ENCODE measurements at places on chromosomes 2 and 18. TPM values are rescaled to one million over a fixed set of nuclear protein-coding genes. Genes with fewer than 3 reads are reported as not detected.
A peak's percentile ranks its signal among the peaks of the same experiment; 100 is the strongest.

DNA sequence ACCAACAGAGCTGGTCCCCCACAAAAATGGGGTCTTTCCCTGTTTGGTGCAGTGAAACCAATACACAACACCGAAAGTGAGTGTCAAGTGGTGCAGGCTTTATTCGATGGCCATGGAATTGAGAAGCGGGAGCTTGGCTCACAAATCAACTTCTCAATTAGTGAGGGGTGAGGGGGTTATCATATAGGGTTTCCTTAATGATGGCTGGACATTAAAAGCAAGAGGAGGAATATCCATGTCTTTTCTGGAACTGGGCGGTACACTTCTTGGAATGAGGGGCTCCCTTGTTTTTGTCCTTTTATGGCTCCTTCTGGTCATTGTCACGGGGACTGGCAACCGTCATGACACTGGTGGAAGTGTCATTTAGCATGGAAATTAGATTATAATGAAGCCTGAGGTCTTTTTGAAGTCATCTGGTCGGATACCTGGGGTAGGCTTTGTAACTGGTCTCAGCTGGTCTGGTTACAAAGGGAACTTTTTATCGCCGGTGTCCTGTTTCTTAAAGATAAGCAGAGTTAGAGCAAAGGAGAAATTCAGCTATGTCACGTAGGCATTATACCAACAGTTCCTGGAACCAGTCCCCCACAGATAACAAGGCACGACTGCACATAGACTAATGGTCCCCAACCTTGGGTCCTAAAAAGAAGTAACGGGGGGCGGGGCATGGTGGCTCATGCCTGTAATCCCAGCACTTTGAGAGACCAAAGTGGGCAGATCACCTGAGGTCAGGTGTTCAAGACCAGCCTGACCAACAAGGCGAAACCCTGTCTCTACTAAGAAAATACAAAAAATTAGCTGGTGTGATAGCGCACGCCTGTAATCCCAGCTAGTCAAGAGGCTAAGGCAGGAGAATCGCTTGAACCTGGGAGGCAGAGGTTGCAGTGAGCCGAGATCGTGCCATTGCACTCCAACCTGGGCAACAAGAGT is 93.5 kb upstream of the NDUFV2 start:
- H3K27ac ChIP-seq, result no peak overlapping the region
- no peak overlapping the region for H3K4me3 ChIP-seq
- DNase-seq, result no peak
- no peaks in the 10 kb centered on the region for H3K27me3 ChIP-seq
- H3K4me1 ChIP-seq, result no peaks in the 10 kb centered on the region
- no peaks in the 10 kb centered on the region for H3K36me3 ChIP-seq

The RFTN2 gene
- 5.3 TPM for total RNA-seq

DNA sequence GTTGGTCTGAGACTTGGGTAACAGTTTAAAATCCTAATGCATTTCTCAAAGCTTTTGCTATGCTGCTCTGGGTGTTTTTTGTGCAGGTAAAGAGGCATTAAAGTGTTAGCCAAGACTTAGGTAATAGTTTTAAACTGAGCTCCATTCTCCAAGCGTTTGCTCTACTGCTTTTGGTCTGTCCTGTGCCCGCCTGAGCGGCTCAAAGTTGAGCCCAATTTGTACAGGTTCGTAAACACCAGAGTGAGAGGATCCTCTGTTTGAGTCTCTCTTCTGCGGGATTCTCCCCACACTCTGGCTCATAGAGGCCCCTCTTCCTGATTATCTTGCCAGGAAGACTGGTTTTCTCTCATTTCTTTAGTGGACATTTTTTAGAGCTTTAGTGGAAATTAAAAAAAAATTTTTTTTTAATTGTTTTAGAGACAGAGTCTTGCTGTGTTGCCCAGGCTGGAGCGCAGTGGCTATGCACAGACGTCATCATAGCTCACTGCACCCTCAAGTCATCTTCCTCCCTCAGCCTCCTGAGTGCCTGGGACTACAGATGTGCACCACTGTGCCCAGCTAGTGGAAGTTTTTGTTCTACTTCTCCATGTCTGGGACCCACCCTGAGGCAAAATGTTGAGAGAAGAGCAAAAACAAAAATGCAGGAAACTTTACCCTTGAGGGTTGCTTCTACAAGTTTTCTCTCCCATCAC is 16.6 kb downstream of the CCDC138 start:
- H3K27me3 ChIP-seq, result no peaks in the 10 kb centered on the region
- H3K4me1 ChIP-seq, result no peaks in the 10 kb centered on the region
- DNase-seq, result no peak
- H3K4me3 ChIP-seq, result no peak overlapping the region
- no peak overlapping the region for H3K27ac ChIP-seq

DNA sequence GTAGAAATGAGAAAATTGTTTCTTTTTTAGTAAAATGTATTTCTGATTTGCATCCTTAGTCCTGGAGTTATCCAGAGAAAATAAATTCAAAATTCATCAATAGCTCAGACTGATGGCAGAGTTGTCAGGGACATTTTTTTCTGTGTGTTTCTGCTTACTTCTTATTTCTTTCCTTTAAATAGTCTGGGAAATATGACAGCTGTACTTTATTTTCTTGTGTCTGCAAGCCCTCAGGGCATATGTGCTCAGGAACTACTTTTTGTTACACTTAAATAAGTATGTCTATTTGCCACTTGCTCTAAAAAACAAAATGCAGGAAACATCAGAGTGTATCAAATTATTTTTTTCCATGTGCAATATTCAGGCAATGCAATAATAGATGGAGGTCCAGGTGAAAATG is 126.8 kb upstream of the UNC80 start:
- no peak for DNase-seq
- H3K4me3 ChIP-seq, result no peak overlapping the region
- no peaks in the 10 kb centered on the region for H3K36me3 ChIP-seq
- no peaks in the 10 kb centered on the region for H3K27me3 ChIP-seq
- H3K4me1 ChIP-seq, result no peaks in the 10 kb centered on the region

GRCh38 chr2:222213049-222213448 is 85.7 kb downstream of the PAX3 start:
- H3K27me3 ChIP-seq, result no peaks in the 10 kb centered on the region
- no peaks in the 10 kb centered on the region for H3K4me1 ChIP-seq
- no peak overlapping the region for H3K27ac ChIP-seq

- H3K27ac ChIP-seq, result no peak overlapping the region
- no peak overlapping the region for H3K4me3 ChIP-seq
- H3K27me3 ChIP-seq, result no peaks in the 10 kb centered on the region
- no peak for DNase-seq
- H3K4me1 ChIP-seq, result no peaks in the 10 kb centered on the region
- no peaks in the 10 kb centered on the region for H3K36me3 ChIP-seq
Observed at GRCh38 chr2:148987286-148987685, 51.2 kb upstream of the LYPD6B start.

The HOXD8 gene
- total RNA-seq, result 0.72 TPM

DNA sequence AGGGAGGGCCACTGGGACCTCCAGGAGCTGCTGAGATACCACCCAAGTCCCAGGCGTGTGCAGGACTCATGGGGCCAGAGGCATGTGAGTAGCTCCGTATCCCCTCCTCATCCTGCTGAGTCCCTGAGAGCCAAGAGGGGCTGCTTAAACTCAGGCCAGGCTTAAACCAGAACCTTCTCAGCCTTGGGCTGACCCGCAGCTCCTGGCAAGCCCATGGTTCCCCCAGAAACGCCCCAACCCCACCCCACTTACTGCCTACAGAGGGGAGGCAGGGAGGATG is 2.5 kb upstream of the NMUR1 start:
- H3K27me3 ChIP-seq, result peaks cover 13% of the 10 kb centered on the region
- H3K27ac ChIP-seq, result no peak overlapping the region
- peaks cover 19% of the 10 kb centered on the region for H3K4me1 ChIP-seq
- no peaks in the 10 kb centered on the region for H3K36me3 ChIP-seq

The IL18R1 gene
- 0.50 TPM for total RNA-seq

DNA sequence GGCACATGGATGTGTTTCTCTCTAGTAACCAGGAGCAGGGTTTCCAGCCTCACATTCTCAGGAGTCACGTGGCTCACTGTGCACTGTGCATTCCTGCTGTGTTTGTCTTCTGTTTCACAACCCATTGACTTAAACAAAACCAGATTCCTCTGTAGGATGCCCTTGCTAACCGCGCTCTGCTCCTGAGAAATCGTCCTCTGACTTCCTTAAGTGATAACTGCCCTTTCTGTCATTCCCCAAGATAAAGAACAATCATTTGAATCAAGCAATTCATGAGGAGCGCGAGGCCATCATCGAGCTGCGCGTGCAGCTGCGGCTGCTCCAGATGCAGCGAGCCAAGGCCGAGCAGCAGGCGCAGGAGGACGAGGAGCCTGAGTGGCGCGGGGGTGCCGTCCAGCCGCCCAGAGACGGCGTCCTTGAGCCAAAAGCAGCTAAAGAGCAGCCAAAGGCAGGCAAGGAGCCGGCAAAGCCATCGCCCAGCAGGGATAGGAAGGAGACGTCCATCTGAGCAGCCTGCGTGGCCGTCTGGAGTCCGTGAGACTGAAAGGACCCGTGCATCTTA is 60.2 kb downstream of the RALBP1 start:
- H3K4me1 ChIP-seq, result no peaks in the 10 kb centered on the region
- no peaks in the 10 kb centered on the region for H3K27me3 ChIP-seq
- peaks cover 81% of the 10 kb centered on the region for H3K36me3 ChIP-seq

GRCh38 chr2:229446350-229446749 is 175.3 kb upstream of the PID1 start:
- H3K27me3 ChIP-seq, result no peaks in the 10 kb centered on the region
- peak overlapping the region; percentile 81 for H3K27ac ChIP-seq
- no peaks in the 10 kb centered on the region for H3K36me3 ChIP-seq
- no peak overlapping the region for H3K4me3 ChIP-seq

- H3K4me3 ChIP-seq, result no peak overlapping the region
- no peaks in the 10 kb centered on the region for H3K27me3 ChIP-seq
- no peak overlapping the region for H3K27ac ChIP-seq
- peaks cover 3% of the 10 kb centered on the region for H3K36me3 ChIP-seq
- DNase-seq, result no peak
- peaks cover 35% of the 10 kb centered on the region for H3K4me1 ChIP-seq
Observed at GRCh38 chr2:74550231-74550630, 3.5 kb downstream of the LOXL3 start.

GRCh38 chr2:883803-884748 is 66.6 kb upstream of the SNTG2 start:
- peaks cover 5% of the 10 kb centered on the region for H3K27me3 ChIP-seq
- no peak for DNase-seq

The ZNG1B gene
- 29.1 TPM for total RNA-seq

- H3K36me3 ChIP-seq, result no peaks in the 10 kb centered on the region
- no peak for DNase-seq
- no peaks in the 10 kb centered on the region for H3K27me3 ChIP-seq
- no peaks in the 10 kb centered on the region for H3K4me1 ChIP-seq
Observed at GRCh38 chr2:232238596-232238995, 140.0 kb upstream of the ALPP start.
